ENCODE measurements at places on chromosomes 11 and 22.

DNA sequence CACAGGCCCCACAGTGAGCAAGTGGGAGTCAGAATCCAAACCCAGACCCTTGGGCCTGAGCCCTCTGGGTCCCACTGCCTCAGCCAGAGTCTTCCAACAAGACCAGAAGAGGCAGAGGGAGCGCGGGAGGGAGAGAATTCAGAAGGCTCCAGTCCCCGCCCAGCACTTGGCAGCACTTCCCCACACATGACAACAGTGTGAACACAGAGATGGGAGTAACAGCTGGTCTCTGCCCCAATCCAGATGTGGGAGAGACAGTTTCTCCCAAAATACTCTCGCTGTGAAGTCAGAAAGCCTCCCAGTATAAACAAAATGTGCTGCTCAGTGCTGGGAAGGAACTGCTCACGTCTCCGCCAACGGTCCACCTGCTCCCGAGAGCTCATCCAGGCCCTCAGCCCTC is 219.9 kb downstream of the MN1 start:
- DNase-seq: no peak

DNA sequence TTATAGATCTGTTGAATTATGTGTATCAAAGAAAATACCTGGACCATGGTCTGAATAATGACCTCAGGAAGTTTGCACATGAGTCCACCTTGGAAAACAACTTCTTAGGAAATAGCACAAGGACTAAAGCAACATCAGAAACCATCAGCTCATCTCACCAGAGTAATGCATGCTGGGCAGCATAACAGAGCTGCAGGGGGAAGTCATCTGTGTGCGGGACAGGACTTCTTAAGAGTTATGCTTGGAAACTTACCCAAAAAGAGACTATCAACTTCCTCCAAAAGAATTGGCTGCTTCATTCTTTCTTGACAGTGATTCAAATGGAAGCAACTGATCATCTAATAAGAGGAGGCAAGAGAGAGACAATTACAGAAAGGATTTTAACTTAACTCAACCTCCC is 2.5 kb downstream of the OR56B4 start:
- DNase-seq: no peak

DNA sequence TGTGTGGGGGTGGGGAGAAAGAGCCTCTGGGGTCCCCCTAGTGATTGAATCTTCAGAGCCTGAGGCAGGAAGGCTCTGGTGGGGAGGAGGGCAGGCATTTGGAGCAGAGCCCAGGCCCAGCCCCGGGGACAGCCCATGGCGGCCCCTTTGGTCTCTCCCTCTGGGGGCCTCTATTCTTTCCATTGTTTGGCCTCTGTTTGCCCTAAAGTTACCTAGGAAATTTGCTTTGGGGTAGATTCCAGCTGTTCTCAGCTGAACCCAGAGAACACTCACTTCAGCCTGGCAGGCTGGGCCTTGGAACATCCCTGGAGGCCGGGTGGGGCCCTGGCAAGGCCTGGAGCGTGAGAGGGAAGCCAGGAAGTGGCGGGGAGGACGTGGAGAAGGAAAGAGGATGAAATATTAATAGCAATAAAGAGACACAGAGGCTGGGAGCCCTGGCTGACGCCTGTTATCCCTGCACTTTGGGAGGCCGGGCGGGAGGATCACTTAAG is 22.9 kb upstream of the A4GALT start:
- no peak for DNase-seq

- DNase-seq: no peak
Observed at GRCh38 chr11:115069599-115069998, 391.3 kb downstream of the NXPE2 start.

DNA sequence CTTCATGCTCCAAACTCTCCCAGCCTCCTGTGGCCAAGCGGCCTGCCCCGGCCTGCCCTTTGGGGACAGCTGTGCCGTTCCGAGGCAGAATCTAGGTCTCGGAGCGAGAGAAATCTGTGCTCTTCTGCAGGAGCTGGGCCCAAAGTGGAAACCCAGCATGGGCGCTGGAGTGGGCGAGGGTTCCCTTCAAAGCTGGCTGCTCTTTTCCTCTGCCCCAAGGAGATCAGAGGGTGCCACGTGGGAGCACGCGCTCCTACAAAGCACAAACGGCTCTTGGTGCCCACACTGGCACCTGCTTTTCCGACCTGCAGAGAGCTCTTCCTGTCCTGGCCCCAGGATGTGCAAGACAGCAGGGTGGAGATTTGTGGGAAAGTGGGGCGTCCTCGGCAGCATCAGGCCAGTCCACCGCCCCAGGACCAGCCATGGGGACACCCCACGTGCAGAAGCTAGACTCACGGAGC is 6.9 kb downstream of the OSBPL5 start:
- no peak for DNase-seq

DNA sequence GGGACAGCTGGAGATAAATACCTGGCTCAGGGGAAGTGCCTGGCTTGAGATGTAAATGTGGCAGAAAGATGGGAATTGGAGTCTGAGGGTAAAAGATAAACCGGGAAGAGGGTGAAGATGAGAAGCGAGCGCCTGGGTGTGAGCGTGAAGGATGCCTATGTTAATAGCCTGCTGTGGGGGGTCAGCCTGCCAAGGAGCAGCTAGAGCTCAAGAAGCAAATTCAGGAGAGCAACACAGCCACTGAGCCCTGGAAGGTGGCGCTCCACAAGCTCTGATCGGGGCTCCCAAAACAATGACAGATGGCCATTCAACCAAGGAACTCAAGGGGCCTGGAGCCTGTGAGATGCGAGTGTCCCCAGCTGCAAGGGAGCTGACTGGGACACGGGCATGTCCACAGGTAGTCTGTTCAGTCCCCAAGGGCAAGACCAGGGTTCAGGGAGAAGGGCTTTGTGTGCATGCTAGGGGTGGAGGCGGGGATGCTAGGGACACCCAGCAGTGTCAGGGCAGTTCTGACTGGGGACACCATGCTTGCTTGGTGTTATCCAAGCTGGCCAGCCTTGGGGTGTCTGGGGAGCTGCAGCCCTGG is 2.8 kb downstream of the GSC2 start:
- no peak for DNase-seq

- no peak for DNase-seq
Observed at GRCh38 chr22:50601669-50602337, 1.2 kb downstream of the MAPK8IP2 start.

DNA sequence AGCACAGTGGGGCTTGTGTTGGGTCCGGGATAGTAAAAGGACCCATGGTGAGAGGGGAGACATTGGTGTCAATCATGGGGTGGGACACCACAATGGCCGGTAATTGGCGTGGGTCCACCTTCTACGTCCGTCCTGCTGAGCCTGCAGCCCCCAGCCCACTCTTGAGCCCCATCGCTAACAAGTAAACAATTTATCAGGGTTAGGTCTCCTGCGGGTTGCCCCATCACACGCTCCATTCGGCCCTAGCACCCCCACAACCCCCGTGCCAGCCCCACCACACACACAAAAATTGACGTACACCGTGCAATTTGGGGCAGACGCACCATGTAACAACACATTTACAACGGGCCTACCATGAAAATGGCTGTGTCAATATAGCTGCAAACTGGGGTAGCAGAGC is 86.5 kb upstream of the HTATIP2 start:
- DNase-seq: no peak

DNA sequence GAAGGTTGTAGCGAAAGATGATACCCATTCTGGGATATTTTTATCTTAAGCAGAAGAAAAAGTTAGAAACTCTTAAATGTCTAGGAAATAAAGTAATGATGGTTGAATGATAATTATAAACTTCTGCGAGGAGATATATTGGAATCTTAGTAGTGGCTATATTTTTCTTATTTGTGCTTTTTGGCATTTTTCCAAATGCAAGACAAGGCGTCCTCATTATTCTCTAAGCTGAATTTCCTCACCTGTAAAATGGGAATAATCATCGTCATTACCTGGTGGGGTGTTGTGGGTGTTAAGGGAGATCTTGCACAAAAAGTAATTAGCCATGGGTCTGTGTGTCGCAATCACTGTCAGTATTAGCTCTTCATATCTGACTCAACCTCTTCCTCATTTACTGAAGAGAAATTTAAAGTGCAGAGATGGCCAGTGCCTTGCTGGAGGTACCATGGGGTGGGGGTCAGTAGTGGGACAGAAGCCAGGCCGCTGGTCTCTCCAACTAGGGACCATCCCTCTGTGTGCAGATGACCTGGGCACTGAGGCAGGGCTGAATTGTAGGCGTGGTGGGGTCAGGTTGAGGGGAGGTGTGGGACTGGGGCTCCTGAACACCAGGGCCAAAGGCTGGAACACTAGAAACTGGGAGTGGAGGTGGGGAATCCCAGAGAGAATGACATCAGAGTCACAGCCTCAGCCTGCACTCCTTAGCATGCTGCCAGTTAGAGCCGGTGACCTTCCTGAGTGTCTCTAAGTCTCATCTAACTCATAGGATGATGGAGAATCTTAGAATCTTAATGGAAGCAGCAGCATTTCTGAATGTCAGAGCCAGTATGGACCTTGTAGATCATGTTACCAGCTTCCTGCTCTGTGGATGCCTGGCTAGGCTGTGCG is 4.1 kb downstream of the PITPNM1 start:
- DNase-seq: peak; percentile 65

- peak; percentile 54 for DNase-seq
Observed at GRCh38 chr11:64650923-64651523, 60.0 kb downstream of the SLC22A12 start.

- no peak for DNase-seq
Observed at GRCh38 chr11:35011944-35012343, 95.5 kb downstream of the PDHX start.

DNA sequence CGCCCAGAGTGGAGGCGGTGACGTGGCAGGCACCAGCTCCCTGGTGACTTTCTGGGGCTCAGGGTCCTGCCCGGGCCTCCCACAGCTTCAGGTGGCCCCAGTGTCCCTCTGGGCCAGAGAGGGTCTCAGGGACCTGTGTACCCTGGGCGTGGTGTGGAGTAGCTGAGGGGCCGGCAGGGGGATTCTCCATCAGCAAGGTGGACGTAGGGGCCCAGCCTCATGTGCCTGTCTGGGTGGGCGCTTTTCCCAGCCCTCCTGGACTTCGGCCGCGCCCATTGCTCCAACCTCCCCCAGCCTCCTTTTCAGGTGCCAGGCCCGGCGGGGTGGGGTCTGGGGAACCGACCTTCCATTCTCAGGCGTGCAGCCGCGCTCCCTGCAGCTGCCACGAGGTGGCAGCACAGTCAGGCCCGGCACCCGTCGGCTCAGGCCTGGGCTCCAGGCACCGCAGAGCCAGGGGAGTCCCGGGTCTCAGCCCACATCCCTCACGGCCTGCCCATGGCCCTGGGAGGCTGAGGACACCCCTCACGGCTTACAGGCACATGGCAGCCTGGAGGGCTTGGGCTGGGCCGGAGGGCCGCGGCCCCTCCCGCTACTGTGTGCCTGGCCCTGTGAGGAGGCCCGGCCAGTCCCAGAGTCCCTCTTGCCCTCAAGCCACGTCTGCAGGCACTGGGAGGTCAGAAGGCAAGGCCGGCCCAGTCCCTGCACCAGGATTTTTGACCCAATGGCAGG is 19.9 kb upstream of the MUC5B start:
- peak; percentile 28 for DNase-seq

DNA sequence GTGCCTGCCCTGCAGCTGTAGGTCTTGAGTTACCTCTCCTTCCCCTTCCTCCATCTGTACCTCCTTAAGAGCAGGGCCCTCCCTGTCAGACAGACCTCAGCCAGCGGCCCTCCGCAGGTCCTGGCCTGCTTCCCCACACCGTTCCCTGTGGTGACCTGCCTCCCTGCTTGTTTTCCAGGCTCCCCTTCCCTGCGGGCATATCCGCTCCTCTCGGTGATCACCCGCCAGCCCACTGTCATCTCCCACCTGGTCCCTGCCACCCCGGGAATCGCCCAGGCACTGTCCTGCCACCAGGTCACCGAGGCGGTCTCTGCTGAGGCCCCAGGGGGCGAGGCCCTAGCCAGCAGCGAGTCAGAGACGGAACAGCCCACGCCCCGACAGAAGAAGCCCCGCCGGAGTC is 60.9 kb downstream of the BARX2 start:
- no peak for DNase-seq

GRCh38 chr11:9385327-9385899 is 961 bp downstream of the IPO7 start:
- no peak for DNase-seq

GRCh38 chr11:101390539-101390938 is 193.3 kb downstream of the TRPC6 start:
- no peak for DNase-seq

DNA sequence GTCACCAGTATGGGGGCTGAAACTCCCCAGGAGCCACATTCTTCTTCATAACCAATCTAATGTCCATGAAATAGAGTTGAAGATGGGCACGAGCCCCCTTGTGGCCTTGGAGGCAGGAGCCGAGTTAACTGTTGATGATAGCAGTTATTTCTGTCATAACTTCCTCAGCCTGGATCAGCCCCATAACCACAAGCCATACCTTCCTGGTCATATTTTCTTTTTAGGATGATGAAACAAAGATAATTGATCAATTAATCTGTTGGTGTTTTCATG is 65.0 kb upstream of the TTC12 start:
- DNase-seq: peak; percentile 19

GRCh38 chr11:3971756-3972404 is 116.4 kb downstream of the STIM1 start:
- no peak for DNase-seq

- no peak for DNase-seq
Observed at GRCh38 chr11:96122601-96123074, 198.7 kb upstream of the MTMR2 start.

DNA sequence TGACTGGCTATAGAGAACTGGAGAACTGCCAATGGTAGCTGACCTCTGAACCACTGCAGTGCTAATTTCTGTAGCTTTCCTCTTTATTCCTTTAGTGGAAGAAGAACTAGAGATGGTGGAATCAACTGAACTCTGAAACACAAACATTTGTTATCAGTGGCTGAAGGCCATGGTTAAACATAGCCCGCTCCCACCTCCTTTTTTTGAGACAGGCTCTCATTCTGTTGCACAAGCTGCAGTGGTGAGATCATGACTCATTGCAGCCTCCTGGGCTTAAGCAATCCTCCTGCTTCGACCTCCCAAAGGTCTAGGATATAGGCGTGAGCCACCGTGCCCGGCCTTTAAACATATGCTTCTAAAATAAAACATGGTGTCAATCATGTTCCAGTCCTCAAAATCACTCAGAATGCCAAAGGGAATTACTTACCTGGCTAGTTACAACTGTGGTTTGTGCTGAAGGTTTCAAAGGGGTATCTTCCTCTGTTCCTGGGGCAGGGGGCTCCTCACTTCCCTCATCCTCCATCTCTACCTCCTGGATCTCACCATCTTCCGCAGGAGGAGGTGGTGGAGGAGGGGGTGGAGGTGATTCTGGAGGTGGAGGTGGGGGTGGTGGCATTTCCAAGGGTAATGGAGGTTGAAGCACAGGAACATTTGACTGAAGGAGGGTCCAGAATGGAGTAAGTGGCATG is 9.0 kb upstream of the AGBL2 start:
- DNase-seq: peak; percentile 59

DNA sequence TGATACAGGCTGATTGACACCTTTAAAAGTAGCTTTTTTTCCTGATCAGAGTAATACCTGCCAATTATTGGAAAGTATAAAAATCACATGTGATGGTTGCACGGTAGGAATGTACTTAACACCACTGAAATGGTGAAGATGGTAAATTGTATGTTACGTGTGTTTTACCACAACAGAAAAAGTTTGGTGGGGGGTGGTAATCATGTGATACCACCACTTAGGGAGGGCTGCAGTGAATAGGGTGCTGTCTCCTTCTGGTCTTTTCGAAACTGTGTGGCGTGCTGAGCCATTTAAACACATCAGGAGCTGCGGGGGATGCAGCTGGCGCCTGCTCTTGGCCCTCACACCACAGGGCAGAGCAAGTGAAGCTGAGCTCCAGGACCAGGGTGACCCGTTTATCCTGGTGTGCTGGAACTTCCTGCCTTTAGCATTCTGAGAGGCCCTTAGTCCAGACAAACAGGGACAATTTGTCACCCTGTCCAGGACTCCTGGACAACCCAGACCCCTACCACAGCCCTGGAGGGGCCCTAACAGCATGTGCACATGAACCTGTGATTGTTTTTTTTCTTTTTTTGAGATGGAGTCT is 2.6 kb downstream of the SYNGR1 start:
- no peak for DNase-seq

GRCh38 chr11:2929531-2929949 is 320 bp upstream of the PHLDA2 start:
- DNase-seq: peak; percentile 88
